Hematopoietic multipotent progenitor cell treated with erythropoietin and hydrocortisone succinate and interleukin-3 and kit ligand, for 8 days (in vitro differentiated cells): ENCODE measurements at places on chromosomes 3 and 15.

DNA sequence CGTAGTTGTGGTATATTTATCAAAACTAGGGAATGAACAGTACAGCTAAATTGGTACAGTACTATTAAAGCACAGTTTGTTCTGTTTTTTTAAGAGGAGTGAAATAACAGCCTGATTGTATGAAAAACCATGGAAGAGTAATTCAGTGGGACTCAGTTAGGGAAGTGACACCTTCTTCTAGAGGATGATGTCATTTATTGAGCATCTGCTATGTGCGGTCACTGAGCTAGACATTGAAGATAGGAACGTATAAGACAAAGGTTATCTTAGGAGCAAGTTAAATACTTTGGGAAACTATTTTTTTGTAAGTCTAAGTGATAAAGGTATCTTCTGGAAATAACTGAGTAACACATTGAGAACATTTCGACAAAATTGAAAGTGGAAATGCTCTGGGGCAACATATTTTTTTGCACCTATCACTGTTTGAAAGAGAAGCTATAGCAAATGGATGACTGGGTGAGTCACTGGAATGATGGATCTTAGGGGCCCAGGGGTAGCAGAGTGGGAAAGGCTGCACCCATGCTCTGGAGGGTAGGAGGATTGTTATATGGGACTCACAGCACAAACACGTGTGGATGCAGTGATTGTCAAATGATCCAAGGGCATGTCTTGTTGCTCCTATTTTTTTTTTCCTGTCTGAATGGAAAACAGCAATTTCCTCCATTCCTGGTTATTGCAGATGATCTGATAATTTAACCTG lies 43.0 kb downstream of the OXNAD1 start:
- DNase-seq: no peak

GRCh38 chr3:47002171-47003055 lies 22.9 kb downstream of the NBEAL2 start:
- no peak for DNase-seq

DNA sequence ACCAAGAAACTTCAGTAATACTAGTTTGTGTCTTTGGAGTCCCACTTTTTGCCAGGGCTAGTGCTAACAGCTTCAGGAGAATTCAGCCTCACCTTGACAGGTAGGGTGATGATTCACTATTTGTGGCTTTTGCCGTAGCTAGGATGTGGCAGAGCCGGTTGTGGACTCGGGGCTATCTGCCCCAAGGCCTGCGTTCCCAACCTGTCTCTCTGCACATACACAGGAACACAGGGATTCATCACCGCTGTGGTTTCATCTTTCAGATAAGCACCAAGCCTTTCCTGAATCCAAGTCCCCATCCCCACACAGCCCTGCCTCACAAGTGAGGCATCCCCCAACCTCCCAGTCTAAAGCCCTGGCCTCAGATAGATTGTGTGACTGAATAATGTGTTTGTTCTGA lies 45.2 kb upstream of the POLG start:
- no peak for DNase-seq

- DNase-seq: no peak
Measured at GRCh38 chr3:21163956-21164355, 587.1 kb downstream of the ZNF385D start.

DNA sequence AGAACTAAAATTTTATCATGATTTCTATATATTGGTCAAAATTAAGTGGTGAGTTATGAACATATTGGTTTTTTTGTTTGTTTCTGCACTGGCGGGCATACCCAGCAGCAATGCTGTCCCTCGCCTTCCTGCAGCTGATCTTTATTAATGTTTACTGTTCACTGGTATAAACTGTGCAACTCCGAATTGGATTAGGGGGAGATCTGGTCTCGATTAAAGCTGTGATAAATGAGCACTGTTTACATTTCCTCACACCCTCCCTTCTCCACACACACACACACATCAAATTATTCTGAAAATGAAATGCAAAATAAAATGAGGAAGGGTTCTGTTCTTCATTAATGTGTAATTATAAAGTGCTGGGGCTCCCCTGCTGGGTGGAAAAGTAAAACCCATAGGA lies 48.5 kb upstream of the DAZL start:
- DNase-seq: no peak
